ENCODE measurements at places on chromosomes 7 and 10.

- no peak for DNase-seq
Observed at GRCh38 chr7:50481867-50482266, 31.7 kb upstream of the FIGNL1 start.

DNA sequence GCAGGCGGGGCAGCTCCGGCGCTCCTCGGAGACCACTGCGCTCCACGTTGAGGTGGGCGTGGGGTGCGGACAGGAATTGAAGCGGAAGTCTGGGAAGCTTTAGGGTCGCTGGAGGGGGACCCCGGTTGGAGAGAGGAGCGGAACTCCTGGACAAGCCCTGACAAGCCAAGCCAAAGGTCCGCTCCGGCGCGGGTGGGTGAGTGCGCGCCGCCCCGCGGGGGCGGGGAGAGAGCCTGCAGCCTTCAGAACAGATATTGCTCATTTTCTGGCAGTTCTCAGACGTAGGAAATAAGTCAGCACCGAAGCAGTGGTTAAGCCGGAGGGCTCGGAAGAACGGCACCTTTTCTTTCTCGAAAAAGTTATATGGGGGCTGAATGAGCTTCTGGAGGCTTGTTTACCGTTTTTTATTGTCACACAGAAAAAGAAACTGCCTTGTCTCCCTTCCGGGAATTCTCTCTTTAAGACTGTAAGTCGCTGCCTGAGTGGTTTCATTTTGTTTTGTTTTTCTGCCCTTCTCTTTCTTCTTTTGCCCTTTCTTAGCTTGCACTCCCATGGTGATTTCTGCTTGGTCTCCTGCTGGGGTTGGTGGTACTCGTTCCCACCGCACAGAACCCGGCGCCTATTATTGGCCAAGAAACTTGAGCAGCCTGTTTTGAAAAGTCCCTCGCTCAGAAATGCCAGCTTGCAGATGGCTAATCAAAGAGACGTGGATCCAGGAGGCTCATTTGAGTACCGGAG lies 732 bp downstream of the FAS start:
- peak; percentile 76 for DNase-seq

DNA sequence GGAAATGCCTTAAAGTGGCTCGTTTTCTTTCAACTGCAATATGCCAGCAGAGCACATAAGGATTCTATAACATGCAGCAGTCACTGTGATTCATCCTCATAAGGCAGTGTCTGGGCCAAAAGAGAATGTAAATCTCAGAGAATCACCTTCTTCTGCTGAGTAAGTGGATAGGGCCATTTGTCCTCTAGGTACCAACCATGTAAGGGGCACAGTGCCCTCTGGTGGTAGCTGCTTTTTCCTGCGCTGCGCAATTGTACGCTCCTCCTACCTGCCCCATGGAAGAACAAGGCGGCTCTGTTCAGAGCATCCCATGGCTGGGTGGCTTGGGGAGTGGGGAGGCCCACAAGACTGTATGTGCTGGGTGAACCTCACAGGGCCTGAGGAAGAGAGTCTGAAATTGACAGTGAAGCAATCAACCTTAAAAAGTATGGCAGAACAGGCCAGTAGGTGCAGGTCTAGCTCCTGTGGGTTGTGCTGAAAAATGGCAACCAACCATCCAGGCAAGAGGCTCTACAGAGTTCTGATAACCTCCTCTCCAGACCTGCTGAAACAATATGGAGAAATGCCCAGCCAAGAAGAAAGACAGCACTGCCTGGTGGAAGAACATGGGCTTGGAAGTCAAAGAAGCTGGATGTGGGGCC lies 78.6 kb upstream of the C10orf90 start:
- peak; percentile 69 for DNase-seq

- no peak for DNase-seq
Observed at GRCh38 chr7:3277604-3278572, 23.2 kb upstream of the SDK1 start.

DNA sequence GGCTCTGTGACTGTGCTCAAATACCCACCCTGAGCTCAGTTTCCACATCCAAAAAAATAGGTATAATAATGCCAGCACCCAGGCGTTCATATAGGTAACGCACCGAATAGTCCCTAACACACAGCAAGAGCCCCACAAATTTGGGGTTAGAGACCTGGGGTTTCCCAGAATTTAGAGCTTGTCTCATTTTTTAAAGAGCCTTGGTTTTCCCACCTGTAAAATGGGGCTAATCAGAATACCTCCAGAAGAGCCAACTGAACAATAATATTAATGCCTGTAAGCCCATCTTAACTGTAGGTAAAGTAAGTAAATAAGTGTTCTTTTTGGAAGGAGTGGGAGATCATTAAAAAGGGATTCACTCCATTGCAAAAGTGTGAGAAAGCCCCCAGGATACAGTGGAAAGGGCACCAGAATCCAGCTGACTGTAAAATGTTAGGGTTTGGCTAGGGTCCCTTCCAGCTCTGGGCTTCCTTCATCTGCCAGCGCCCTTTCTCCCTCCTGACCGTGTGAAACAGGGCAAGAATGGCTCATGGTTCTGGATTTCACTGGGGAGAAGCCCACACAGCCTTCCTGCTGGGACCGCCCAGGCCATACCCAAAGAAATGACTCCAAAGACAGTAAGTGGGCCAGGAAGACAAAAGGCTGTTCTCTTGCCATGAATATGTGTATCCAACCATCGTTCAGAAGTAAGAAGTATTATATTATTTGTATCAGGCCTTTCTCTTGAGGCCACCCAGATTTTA lies 2.1 kb downstream of the MTURN start:
- DNase-seq, result no peak

DNA sequence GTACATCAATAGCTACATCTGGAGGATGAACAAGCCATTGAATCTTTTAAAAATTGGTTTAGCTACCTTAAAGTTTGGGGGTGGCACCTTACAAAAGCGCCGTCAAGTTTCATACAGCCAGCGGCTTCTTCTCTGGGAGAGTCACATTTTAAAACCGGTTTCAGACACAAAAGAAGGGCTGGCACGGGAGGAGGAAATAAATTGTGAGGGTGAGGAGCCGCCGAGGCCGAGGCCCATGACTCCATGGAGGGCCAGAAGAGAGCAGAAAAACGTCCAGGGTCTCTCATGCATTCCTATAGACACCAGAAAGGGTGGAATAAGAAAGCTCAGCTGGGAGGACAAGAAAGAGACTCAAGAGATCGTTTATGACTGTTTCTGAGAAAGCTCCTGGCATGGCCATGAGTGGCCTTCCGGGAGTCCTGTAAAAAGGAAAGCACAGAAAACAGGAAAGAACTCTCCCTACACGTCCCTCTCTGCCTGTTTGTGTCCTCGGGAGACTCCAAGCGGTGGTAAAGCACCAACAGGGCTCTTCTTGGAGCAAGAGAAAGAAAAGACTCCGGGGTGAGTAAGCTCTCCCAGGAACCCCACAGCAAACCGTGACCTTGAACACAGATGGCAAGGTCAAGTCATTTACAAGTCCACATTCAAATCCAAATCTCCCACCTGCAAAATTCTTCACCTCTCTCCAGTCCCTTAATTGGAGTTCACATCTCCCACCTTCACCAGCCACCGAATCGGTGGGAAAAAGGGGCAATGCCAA lies 1.8 kb downstream of the FRAT2 start:
- no peak for DNase-seq

- no peak for DNase-seq
Observed at GRCh38 chr7:69722843-69723242, 124.6 kb downstream of the AUTS2 start.

- DNase-seq, result no peak
Observed at GRCh38 chr7:83413831-83414230, 235.1 kb downstream of the SEMA3E start.

GRCh38 chr7:15334536-15335263 lies 227.1 kb downstream of the AGMO start:
- no peak for DNase-seq

DNA sequence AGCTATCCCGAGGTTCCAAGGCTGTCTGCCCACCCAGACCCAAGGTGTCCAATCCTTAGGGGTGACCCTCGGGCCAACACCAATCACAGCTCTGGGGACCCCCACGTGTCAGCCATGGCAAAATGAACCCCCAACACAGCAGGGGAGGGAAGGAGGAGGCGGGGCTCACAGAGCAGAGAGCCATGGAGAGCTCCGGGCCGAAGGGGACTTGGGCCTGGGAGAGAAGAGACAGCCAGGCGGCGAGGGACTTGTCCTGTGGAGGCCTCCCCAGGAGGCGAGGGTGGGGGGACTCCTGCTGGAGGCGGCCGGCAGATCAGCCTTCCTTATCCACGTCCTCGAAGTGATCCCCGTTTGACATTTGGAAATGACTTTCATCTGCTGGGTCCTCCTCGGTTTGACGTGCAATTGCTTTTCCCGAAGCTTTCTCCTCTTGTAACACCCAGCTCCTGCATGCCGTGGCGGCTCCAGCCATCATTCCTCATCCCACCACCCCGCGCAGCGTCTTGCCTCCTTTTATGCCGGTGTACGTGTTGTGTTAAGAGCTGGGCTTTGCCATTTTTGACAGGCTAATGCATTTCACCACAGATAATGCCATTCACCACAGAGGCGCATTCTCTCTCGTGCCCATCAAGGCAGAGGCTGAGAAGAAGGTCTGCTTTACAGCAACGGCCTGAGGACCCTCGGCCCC lies 337.4 kb downstream of the DNAJB6 start:
- no peak for DNase-seq

DNA sequence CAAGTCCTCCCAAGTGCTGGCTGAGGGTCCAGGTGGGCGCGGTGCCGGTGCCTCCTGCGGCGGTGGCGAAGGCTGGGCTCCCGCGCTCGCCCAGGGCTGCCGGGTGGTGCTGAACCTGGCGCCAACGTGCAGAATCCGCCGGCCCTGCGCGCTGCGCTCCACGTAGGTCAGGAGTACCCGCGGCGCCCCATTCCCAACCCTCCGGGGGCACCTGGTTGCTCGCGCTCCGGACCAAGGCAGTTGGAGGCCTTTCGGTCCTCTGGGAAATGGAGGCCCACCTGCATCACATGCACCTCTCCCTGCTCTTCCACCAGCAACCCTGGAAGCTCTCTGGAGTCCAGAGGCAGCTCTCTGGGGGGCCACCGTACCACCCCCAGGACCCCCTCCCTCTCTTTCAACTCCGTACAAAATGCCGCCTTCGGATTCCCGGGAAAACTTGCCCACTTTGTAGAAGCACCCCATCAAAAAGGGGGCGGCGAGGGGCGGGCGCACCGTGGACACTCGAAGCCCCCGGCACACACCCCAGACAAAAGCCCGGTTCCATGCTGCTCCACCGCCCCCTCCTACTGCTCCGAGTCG lies 745 bp downstream of the SLC16A9 start:
- peak; percentile 29 for DNase-seq

- no peak for DNase-seq
Observed at GRCh38 chr10:88840881-88841280, 10.8 kb downstream of the ANKRD22 start.

- DNase-seq, result peak; percentile 55
Observed at GRCh38 chr10:110455446-110455845, 42.3 kb upstream of the DUSP5 start.

GRCh38 chr10:5291501-5292195 lies 73.1 kb upstream of the UCN3 start:
- peak; percentile 11 for DNase-seq
